ENCODE measurements at places on chromosomes 4 and X.
A peak's percentile ranks its signal among the peaks of the same experiment; 100 is the strongest.

DNA sequence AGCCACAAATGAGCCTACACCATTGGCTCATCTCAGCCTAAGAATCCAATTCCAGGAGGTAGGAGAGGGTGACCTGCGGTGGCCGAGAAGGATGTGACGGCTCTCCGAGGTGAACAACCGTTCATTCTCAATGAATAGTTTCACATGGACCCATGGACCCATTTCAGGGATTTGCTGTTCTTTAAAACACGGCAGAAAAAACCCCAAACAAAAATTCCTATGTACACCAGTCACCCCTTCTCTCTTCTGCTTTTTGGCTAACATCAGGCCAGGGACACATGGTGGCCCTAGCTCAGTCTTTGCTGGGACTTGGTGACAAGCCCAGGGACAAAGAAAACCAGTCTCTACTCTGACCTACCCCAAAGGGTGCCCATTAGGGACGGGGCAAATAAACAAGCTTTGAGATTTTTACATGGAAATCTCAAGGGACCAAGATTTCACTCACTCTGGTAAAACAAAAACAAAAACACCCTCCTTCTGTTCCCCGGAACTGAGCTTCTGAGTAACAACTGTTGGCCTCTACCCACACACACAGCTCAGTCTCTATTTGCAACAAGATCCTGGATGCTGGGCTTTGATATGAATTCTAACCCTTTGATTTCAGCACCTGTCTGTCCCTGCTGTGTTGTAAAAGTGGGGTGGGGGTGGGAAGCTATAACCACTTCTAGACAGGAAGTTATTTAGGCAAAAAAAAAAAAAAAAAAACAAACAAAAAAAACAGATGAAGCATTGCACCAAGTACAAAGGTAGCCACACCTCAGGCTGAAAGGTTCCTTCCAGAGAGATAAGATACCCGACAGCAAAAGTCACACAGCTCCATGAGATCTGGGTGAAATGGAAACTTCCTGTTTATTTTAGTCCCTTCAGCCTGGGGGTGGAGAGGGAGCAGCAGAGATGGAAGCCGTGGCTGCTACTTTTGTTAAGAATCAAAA is 49.0 kb downstream of the DDX3X start:
- peak; percentile 51 for DNase-seq

DNA sequence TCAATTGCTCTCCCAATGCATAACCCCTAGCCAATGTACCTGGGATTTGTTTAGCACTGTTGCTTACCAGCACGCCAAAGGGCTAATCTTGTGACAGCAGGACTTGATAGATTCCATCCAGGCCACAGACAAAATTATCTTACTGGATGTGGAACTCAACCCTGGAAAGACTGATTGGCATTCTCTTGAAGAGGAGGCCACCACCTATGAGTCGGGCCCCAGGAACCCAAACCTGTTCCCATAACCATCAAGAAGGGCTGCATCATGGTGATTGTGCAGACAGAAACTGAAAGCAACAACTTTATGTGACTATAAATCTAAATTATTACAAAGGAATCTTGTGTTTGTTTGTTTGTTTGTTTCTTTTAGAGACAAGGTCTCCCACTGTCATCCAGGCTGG is 19.9 kb upstream of the TMEM255A start:
- no peak for DNase-seq

- no peak for DNase-seq
Measured at GRCh38 chr4:128166982-128167381, 105.9 kb downstream of the LARP1B start.

DNA sequence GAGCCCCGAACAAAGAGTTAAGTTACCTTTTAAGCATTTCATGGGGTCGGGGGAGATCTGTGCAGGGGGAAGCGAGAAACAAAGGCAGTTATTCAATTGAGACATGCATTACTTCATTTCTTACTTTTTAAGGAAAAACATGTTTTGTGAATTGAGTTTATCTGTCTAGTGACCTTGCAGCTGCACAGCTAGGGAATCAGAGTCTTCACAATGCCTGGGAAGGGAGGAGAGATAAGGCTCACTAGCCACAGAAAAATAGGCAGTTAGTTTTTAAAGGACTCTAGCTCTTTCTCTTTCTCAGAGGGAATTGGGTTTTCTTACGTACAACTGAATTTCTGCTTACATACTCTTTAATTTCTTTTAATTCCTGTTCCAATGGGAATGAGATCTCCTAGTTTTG is 26.2 kb upstream of the ZBTB33 start:
- DNase-seq, result no peak

DNA sequence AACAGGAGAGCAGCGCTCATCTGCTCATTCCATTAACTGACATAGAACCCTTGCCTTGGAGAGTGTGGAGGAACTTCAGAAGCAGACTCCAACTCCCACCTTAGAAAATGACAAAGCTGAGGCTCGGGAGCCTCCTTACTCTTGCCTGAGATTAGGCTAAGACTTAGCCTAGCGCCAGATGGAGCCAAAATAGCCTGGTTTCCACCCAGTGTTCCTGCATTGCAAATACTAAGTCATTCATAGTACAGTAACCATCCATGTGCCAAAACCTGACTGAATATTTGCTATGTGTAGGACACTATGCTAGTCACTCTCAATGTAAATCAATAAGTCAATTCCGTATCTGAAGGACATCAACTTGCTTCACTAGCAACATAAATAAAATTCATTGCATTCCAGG is 387.4 kb upstream of the CPEB2 start:
- DNase-seq, result no peak

- no peak for DNase-seq
Measured at GRCh38 chrX:74395556-74395955, 25.7 kb upstream of the SLC16A2 start.

GRCh38 chr4:6408263-6408662 is 64.2 kb downstream of the PPP2R2C start:
- DNase-seq, result no peak

DNA sequence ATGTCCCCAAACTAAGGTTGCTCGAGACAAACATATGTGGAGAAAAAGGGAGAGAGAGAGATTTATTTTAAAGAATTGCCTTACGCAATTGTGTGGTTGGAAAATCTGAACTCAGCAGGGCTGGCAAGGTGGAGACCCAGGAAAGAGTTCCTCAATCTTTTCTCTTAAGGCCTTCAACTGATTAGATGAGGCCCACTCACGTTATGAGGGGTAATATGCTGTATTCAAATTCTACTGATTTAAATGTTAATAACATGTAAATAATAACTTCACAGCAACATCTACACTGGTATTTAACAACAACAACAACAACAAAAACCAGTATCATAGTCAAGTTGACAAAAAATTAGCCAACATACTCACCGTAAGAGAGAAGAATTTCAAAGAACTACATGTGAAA is 14.6 kb downstream of the SERPINA7 start:
- DNase-seq, result no peak

DNA sequence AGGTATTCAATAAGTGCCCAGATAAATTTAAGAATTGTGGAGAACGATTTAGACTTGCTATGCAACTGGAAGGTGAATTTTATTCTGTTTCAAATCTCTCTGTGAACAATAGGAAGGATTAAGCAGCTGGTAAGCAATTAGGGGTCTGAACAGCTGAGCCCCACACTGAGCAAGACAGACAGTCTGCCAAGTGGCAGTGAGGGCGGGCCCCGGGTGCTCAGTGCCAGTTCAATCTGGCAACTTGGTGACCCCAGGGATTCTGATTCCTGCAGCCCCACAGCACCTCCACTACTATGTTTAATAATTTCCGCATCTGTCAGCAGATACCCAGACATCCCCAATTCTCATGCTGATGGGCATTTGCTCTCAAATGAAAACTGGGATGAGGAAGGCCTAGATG is 317.3 kb downstream of the PPP1R2C start:
- DNase-seq, result no peak

DNA sequence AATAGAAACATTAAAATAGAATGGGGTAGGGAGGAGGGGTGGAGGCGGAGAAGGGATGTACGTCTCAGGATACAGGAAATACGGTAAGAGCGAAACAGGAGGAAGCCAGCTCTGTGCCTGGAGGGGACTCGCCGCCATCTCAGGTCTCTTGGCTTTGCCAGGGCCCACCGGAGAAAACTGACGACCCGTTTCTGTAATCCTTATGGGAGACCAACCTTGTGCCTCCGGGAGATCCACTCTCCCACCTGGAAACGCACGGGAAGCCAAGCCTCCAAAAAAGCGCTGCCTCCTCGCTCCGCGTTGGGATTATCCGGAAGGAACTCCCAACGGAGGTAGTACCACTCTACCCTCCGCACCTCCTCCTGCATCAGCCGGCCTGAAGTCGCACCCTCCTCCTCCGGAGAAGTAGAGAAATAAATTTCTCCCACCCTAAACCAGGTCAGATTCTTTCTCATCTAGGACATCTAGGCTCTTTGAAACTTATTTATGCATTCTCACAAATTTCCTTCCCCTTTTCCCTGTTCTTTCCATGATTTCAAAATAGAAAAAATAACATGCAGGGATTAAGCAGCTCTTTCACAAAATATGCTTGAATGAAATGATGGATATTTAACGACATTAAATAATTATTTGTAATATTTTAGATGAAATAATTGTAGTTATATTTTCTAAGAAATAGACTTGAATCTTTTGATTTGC is at the start of gene NBDY:
Gene NBDY, plus strand, starts transcription at position 92 of the 699 bp plus-strand sequence. Its CDS starts 111 bp downstream, at position 203.
- DNase-seq, result peak; percentile 54

- DNase-seq, result no peak
Measured at GRCh38 chr4:26885912-26886274, 25.3 kb downstream of the STIM2 start.

DNA sequence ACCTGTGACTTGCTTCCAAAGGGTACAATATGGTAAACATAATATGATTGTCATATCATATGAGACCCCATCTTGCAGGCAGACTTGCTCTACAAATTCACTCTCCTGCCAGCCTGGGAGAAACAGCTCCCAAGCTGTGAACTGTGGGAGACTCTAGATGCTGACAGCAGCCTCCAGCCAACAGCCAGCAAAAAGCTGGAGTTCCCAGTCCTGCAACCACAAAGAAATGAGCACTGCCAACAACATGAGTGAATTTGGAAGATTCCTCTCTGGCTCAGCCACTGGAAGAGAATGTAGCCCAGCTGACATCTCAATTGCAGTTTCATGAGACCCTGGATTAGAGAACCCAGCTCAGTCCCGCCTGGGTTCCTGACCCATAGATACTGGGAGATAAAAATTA is 145.4 kb downstream of the QDPR start:
- no peak for DNase-seq

GRCh38 chr4:127236889-127237288 is 395.9 kb upstream of the INTU start:
- no peak for DNase-seq

DNA sequence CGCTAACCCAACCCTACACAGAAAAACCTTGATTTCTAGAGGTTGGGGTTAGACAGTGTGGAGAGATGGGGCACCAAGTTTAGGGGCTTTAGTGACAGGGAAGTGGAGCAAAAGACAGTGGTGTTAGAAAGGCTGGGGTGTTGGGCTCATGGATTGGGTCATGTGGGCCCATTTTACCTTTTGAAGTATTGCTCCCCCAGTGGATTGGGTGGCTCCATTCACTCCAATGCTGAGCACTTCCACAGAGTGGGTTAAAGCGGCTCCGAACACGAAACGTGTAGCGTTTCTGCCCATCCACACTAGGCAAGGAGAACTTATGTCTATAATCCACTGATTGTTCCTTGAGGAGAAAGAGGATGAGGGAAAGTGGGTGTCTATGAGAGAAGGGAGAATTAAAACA is 2.3 kb downstream of the IL2RG start:
- DNase-seq, result no peak

- no peak for DNase-seq
Measured at GRCh38 chr4:11532138-11532537, 103.4 kb upstream of the HS3ST1 start.

DNA sequence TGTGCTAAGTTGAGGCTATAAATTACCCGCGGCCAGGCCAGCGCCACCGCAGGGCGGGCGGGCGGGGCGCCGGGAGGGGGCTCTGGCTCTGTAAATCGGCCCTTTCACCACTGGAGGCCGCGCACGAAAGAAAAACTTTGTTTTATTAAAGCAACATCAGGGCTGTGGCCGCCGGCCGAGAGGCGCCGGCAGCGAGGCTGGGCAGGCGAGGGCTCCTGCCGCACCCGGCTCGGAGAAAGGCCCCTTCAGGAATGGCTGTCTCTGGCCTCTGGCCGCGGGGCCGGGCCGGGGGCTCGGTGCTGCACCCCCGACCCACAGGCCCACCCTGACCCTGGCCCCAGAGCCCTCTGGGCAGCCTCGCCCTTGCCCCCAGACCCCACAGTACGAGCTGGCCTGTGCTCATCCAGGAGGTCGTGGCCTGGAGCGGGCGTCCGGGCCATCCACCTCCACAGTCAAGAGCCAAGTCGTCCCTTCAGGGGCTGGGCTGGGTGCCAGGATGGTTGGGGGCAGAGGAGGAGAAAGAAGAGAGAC is 29.5 kb upstream of the FGFR3 start:
- DNase-seq, result no peak

DNA sequence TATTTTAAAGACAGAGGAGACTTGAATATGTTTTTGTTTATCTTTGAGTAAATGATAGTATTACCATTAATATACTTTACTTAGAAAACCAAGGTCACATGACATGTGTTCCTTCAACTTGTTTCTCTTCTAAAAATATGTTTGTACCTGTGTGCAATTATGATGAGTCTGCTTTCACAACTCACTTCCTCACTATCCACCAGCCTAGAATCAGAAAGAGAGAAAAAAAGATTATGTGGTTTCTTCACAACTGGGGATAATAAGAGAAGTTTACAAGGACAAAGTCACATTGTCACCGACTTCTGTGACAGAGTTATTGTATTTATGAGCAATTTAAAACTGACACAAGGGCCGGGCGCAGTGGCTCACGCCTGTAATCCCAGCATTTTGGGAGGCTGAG is 1112.1 kb downstream of the RPA4 start:
- no peak for DNase-seq

- no peak for DNase-seq
Measured at GRCh38 chr4:78379991-78380729, 171.4 kb upstream of the ANXA3 start.

- no peak for DNase-seq
Measured at GRCh38 chr4:161249779-161250440, 913.9 kb downstream of the FSTL5 start.

DNA sequence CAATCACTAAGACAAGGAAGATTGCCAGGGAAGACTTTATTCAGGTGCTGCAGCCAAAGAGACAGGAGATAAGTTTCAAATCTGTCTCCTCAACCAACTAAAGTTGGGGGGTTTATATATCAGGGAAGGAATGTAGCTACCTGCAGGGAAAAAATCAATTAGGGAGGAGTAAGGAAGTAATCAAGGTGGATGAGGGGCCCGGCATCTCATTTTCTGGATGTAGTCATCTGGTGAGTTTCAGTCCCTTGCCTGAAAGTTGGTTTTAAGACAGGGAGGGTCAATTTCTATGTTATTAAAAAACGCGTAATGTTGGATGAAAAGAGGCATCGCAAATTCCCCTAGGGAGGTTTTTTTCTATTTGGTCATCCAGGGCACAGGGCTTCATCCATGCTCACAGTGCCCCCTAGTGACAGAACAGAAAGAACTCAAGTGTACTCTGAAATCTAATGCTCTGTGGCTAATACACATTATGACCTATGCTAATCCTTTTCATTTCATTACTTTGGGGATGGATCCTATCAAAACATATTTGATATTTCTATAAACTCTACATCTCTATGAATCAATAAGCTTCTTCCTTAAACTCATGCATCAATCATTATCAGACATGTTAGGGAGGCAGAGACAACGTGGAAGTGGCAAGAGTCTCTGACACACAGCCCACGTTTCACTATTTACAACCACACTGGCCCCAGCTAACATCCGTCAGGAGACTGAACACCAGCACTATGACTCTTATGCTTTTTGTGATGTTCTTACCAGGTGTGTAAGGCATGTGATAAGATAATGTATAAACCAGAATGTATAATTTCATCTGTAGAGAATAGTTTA is 1577.0 kb upstream of the TENM3 start:
- peak; percentile 56 for DNase-seq

GRCh38 chr4:68904786-68905185 is 46.8 kb downstream of the UGT2A3 start:
- no peak for DNase-seq

- DNase-seq, result peak; percentile 47
Measured at GRCh38 chrX:11100281-11101035, 10.7 kb upstream of the HCCS start.

All from NCI-H460 (cell line).